NCI-H1092 treated with DMSO at 0.1 percent for 48 hours (cell line): ENCODE measurements at places on chromosomes 6 and 20.
A peak's percentile ranks its signal among the peaks of the same experiment; 100 is the strongest.

- no peak for DNase-seq
Observed at GRCh38 chr6:80437221-80437620, 330.8 kb downstream of the BCKDHB start.

DNA sequence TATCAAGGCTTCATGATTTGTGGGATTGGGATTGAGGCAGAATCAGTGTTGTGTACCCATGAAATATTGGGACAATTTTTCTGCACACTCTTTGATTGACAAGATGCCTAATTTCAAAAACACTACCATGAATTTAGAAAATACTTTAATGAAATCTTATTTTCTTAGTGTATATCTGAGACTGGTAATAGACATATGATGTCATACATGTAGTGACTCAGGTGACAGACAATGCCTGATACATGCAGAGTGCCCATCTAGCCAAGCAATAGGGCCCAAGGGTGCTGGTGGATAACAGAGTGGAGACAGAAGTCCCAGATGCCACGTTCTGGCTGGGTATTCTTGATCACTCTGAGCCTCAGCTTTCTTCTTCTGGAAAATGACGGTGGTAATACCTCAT, 279.6 kb upstream of the ARID1B start:
- DNase-seq: no peak

DNA sequence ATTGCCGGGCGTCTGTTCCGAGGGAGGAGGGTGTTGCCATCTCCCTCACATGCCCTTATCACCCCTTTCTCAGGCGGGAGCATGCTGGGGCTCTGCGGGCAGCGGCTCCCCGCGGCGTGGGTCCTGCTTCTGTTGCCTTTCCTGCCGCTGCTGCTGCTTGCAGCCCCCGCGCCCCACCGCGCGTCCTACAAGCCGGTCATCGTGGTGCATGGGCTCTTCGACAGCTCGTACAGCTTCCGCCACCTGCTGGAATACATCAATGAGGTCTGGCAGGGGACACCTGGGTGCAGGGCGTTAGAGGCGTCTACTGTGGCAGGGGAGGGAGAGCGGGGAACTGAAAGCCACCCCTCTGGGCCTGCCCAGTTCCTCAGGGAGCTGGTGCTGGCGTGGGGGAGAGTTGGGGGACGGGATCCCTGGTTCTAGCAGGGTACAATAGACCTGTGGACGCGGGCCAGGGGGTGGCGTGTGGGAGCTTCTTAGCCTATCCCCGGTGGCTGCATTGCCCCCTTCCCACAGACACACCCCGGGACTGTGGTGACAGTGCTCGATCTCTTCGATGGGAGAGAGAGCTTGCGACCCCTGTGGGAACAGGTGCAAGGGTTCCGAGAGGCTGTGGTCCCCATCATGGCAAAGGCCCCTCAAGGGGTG, 697 bp downstream of the PPT2 start:
- DNase-seq: peak; percentile 53

DNA sequence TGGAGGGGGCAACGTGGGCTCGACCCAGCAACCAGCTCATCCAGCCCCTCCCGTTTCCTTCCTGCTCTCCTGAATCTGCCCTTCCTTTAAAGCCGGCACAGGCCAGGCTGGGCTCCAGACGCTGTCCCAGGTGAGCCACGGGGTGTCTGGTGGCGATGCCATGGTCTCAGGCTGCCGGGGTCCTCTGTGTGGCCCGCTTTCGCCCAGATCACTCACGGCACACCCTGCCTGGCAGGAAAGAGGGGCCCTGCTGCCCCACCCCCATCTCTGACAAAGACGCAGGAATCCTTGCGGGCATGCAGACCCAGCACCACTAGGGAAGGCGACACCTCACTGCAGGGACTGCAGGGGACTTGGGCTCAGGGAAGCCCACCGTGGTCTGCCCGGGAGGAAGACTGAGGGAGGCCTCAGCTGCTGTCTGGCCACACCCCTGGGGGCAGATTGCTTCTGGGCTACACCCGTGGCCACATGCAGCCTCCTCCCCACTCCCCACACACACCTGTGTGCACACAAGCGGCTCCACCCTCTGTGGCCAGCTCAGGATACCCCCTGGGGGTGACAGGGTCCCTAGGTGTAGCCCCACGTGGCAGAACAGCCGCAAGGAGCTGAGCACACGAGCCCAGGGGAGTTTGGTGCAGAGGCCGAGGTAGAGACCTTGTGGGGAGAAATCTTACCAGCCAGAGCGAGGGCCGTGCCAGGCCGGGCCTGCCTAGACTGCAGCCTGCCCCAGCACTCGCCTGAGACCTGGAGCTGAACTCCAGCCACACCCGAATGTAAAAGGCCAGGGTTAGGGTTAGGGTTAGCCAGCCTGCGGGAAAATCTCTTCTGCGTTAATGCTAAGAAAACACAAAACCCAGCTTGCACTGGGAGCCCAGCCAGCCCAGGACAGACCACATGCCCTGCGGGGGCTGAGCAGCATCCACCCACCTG, 104.6 kb downstream of the DLL1 start:
- no peak for DNase-seq

DNA sequence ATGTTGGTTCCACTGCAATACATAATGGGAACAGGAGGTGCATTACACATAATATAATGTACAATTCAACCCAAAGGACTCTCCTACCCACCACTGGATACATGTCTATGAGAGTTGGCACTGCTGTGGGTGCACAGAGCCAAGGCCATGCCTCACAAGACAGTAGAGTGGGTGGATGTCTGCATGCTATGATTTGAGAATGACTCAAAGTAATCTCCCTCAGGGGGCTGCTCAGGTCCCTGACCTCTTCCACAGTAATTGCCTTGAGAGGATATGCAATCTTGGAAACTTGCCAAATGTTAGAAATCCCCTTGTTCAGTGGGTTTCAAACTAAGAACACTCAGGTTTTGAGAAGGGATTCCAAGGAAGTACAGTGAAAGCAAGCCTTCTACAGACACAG, 79.0 kb downstream of the ANKEF1 start:
- no peak for DNase-seq

DNA sequence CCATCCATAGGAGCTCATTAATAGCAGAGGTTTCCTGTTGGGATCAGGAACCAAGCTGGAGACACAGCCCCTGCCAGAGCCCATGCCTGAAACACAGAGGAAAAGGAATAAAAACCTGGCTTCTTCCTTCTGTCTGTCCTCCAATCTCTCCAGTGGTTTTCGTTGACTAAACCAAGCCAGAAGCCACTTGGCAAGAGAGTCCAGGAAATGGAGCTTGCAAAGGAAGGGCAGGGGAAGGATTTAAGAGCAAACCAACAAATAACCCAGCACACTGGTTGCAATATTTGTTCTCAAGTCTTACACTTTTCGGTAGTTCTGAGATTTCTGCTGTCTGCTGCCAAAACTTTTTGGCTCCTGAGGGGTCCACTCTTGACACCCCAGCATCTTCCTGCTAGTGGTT, 137.0 kb upstream of the BMP2 start:
- DNase-seq: no peak

DNA sequence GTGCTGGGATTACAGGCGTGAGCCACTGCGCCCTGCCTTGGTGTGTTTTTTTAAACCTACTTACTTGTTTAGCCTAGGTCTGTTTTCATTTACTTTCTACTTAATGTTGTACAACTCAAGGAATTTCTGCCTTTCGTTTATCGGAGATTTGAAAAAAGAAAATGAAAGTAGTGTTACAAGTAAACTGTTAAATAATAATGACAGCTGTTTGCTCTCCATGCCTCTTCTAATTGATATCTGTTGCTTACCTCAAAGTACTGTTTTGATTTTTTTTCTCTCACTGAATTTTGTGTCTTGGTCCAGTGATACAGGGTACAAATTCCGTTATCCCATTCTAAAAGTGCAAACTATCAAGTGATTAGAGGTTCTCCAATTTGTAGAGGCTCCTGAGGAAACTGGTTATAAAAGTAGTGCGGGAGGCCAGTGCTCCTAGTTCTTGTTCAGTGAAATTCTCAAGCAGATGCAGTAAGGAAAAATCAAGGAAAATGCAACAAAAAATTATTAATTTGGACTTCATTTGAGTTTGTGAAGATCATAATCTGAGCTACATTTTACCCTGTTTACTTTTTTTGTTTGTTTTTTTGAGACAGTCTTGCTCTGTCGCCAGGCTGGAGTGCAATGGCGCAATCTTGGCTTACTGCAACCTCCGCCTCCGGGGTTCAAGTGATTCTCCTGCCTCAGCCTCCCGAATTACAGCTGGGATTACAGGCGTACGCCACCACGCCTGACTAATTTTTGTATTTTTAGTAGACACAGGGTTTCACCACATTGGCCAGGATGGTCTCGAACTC, 2.2 kb downstream of the UBR2 start:
- DNase-seq: no peak

- DNase-seq: no peak
Observed at GRCh38 chr6:142676027-142676443, 268.9 kb downstream of the HIVEP2 start.

DNA sequence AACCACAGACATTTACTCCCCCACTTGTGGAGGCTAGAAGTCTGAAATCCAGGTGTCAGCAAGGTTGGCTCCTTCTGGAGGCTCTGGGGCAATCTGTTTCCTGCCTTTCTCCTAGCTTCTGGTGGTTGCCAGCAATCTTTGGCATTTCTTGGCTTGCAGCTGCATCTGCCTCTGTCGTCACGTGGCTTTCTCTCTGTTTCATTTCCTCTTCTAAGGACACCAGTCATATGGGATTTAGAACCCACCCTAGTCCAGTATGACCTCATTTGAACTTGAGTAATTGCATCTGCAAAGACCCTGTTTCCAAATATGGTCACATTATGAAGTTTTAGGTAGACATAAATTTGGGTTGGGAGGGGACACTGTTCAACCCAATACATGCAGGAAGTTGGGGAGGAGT, 56.2 kb upstream of the EPB41L1 start:
- no peak for DNase-seq

GRCh38 chr6:4776493-4777393, 539 bp downstream of the CDYL start:
- DNase-seq: peak; percentile 17

DNA sequence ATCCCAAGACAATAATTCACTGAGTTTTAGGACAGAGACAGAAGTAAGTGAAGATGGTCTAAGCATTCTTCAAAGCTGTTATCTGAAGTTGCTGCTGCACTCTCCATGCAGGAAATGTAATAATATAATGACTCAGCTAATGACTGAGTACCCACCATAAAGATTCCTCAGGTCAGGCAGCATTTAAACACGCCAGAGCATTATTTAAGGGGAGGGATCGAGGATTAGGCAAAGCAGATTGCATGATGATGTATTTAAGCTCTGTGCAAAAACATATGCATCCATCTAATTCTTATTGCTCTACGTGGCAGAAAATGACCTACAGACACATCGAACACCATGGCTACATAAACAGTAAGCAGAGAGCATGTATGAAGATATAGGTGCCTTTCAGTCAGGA, 216.4 kb downstream of the UNC5CL start:
- DNase-seq: no peak

- DNase-seq: no peak
Observed at GRCh38 chr6:148893481-148893880, 146.7 kb downstream of the UST start.

- DNase-seq: no peak
Observed at GRCh38 chr6:168612586-168612985, 171.6 kb downstream of the SMOC2 start.

GRCh38 chr20:42010090-42010489, 391.9 kb upstream of the CHD6 start:
- no peak for DNase-seq

DNA sequence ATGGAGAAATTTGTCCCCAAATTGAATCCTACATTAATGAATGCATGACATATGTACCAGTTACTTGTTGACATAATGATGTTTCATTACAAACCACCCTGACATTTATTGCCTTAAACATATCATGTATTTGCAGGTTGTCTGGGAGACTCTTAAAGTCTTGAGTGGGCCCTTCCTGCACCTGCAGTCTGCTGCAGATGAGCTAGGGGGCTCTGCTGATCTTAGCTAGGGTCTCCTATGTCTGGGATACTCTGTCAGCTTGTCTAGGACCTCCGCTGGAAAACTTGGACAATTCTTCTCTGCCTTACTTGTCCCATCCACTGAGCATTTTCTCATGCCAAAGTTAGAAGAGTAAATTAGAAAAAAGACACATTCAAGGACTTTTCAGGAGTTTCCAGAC, 581.6 kb downstream of the HAO1 start:
- peak; percentile 1 for DNase-seq

DNA sequence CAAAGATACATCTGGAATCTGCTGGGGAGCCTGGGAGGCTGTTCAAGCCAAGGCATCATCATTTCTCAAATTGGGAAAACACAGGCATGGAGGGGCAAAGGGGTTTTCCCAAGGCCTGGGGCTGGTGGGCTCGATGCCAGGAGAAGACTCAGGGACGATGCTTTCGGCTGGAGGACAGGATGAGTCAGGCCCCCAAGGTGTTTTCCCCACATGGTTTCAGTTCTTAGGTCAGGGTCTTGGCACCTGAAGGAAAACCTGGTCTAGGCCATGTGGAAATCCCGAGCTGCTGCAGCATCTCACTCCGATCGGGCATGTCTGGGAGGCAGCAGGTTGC, 348.1 kb downstream of the CDC5L start:
- no peak for DNase-seq

DNA sequence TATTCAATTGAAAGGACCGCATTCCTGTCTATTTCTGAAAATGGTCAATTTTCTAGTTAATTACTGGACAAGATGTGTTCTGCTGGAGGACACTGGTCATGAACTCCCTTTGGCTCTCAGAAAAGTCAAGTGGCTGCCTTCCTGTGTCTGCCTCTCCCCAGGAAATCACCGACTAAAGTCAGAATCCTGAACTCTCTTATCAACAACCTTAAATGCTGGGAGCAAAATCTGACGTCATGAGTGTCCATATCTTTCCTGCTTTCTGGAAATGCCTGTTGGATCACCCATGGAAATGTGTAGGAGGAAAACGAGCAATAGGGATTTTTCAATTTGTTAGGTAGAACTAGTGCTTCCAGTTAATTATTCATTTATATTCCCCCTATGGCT, 53.5 kb upstream of the PLCB1 start:
- DNase-seq: no peak

- DNase-seq: peak; percentile 78
Observed at GRCh38 chr6:21596145-21596948, 2.8 kb downstream of the SOX4 start.

DNA sequence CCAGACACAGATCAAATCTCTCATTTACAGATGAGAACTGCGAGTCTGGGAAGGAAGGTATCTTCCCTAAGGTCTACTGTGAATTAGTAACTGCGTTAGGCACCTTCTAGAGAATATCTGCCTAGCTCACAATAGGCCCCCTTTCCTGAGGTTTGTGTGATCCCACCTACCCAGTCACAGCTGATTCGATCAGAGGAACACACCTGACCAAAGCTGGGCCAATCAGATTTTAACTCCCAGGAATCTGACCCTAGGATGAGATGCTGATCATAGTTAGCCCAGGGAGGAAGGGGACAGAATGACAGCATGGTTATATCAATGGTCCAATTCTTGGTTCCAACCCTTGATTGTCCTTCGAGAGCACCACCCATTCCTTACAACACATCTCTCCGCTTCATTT, 7.4 kb upstream of the CCDC167 start:
- no peak for DNase-seq
